ENCODE measurements at places on chromosomes 2 and 18. TPM values are rescaled to one million over a fixed set of nuclear protein-coding genes. Genes with fewer than 3 reads are reported as not detected.

SIX3 gene
- total RNA-seq: not detected

VWA3B gene
- total RNA-seq: not detected

GAL3ST2 gene
- not detected for total RNA-seq

FIGN gene
- 6.3 TPM for total RNA-seq

FMNL2 gene
- total RNA-seq: 36.3 TPM

PRKCE gene
- total RNA-seq: 43.8 TPM

TMEM178A gene
- total RNA-seq: 1.5 TPM

GALNT5 gene
- total RNA-seq: 23.0 TPM

NMUR1 gene
- 0.96 TPM for total RNA-seq

AMER3 gene
- total RNA-seq: not detected

NEB gene
- 1.9 TPM for total RNA-seq

EML6 gene
- 1.3 TPM for total RNA-seq

GNAL gene
- total RNA-seq: 1.8 TPM

UGGT1 gene
- total RNA-seq: 72.0 TPM

SERPINB5 gene
- not detected for total RNA-seq

Measured in left lung (tissue), 14 donors.